ENCODE measurements at places on chromosomes 11 and 22.

- no peak for DNase-seq
Observed at GRCh38 chr11:57800444-57801182, 39.0 kb downstream of the CTNND1 start.

DNA sequence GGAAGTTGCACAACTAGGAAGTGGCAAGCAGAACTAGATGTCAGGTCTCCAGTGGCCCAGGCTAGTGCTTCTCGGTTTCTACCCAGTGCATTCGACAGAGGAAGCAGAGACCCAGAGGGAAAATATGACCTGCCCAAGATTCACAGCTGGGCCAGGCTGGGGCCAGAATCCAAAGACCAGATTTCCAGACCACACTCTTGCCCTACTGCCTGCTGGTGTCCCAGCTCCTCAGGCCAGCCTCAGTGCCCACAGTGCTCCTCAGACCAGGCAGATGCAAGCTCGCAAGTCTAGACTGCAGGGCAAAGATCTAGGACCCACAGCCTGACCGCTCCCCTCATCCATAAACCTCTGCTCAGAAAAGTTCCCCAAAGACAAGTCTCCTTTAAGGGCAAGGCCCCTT, 262.6 kb downstream of the BUD13 start:
- DNase-seq = no peak

- no peak for DNase-seq
Observed at GRCh38 chr11:58152781-58153180, 27.5 kb upstream of the OR9I1 start.

GRCh38 chr11:27618281-27618915, 81.9 kb downstream of the BDNF start:
- DNase-seq = no peak

GRCh38 chr11:86064220-86064803, 4.6 kb downstream of the PICALM start:
- no peak for DNase-seq

DNA sequence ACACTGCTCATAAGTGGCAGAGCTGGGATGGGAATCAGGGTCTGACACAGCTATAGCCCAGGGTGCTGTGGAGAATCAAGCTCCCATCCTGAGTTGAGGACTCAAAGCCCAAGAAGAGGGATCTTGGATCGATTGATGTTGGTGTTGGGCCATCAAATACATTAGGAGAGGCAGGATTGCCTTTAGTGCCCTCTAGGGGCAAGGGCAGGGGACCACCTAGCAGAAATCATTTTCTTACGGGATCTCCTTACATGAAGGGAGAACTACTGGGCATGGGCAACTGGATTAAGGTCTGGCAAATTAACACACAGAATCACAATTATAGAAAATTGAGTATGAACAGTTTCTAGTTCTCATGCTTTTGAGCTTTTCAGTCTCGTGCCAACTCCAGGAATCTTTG, 24.9 kb upstream of the EMSY start:
- DNase-seq = no peak

- no peak for DNase-seq
Observed at GRCh38 chr22:40714499-40715337, 35.4 kb downstream of the MCHR1 start.

DNA sequence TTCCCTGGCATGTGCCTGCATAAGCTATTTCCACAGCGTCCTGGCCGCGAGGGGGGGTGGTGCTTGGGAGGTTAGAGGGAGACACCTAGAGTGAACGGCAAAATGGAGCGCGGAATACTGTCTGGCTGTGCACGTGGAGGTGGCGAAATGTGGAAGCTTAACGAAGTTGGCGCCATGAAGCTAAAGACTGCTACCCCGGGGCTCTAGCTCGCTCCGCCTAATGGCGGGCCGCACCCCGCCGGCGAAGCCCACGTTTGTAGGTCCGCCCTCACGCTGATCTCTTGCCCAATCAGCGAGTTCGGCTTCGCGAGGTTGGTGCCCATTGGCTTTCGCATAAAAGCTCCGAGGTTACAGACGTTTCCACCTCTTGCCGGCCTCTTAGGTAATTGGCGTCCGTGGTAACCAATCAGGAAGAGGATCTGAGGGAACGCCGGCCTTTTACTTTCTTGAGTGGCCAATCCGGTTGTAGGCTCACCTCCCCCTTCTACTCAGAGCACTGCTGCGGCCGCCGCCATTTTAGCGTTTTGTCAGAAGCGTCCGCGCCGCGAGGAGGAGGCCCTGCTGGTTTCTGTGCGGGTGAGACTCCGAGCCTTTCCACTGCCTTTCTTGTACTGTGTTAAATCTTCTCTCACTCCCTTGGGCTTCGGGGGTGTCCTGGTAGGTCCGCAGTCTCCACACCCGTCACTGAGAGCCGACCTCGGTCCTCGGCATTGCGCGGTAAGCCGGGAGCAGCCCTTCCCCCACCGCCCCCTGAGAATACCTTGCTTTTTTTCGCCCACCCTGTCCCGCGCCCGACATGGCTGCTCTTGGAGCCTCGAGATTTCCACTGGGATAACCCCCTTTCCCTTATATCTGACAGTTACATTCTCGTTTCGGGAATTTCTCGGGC, at the start of gene RBM4:
TSS of gene RBM4 (plus strand) at position 527 of the 889 bp plus-strand sequence. CDS start 1,009 bp downstream, outside the sequence.
- peak; percentile 96 for DNase-seq

DNA sequence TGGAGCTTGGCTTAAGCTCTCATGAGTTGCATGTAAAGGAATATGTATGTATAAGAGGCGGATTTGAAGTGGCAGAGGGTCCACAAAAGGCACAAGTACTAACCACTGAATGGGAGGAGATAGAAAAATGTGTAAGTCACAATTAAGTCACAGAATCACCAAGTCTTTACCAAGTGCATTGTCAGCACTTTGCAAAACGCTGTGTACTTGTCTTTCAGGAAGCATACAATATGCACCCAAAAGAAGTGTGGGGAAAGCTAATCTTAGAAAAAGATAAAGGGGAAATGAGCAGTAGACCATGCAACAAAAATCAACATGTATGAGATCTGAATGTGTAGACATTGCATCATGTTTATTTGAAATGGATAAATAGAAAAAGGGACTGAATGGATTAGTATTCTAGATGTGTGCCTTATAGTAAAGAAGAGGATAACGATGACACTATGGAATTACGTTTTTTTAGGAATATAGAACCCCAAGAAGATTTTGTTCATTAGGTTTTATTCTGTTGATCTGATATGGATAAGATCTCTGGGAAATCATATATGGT, 4.5 kb downstream of the CNTF start:
- DNase-seq = no peak

DNA sequence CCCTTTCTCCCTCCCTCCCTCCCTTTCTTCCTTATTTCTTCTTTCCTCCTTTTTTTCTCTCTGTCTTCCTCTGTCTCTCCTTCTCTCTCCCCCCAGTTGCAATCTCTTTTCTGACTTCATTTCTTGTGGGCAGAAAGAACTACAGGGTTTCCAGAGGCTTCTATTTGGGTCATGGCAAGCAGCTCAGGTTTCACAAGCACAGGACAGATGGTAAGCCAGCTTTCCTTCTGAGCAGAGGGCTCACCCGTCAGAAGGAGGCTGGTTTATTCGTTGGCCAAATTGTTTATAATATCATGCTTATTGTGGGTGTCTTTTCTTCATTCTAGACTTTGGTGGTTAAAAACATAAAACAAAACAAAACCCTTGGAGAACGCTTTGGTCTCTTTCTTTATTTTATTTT, 58.9 kb upstream of the CLMP start:
- no peak for DNase-seq

DNA sequence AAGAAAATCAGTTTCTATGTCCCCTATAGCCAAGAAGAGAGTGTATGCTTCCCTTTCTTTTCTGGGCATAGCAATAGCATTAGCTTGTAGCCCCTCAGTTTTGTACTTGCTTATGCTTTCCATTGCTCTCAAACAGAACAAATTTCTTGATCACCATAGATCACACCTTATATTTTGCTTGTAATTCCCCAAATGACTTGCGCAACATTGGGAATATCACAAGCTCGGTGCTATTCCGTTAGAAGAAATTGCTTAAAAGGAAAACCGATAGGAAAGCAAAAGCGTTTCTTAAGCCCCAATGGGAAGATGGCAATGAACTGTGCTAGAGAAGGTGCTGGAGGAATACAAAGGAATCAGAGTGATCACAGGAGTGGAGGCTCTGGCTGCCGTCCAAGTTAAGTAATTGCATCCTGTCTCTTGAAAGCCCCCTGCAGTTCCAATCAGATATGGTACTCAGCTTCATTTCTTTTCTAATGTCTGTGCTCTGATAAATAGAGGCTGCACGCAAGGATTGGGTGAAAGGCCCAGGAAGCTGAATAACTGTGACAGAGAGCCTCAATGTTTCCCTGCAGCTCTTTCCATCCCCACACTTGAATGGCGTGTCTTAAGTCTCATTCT, 182.1 kb upstream of the KIRREL3 start:
- DNase-seq = no peak

- DNase-seq = no peak
Observed at GRCh38 chr11:95544095-95544856, 245.3 kb downstream of the FAM76B start.

DNA sequence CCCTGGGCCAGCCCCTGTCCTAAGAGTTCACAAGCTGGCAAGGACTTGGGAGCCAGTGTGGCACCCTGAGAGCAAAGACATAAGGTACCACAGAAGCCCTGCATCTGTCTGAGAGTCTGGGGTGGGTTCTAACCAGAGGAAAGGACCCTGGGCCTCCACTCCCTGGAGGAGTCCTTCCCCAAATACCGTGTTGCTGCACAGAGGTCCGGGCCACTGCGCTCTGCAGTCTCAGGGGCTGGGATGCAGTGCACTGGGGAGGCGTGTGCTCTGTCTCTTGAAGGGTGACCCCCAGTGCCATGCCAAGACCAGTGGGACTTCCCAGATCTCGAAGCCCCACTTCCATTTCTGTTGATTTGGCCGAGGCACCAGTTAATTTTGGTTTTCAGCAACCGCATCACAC, 4.3 kb upstream of the SH3BP1 start:
- no peak for DNase-seq

DNA sequence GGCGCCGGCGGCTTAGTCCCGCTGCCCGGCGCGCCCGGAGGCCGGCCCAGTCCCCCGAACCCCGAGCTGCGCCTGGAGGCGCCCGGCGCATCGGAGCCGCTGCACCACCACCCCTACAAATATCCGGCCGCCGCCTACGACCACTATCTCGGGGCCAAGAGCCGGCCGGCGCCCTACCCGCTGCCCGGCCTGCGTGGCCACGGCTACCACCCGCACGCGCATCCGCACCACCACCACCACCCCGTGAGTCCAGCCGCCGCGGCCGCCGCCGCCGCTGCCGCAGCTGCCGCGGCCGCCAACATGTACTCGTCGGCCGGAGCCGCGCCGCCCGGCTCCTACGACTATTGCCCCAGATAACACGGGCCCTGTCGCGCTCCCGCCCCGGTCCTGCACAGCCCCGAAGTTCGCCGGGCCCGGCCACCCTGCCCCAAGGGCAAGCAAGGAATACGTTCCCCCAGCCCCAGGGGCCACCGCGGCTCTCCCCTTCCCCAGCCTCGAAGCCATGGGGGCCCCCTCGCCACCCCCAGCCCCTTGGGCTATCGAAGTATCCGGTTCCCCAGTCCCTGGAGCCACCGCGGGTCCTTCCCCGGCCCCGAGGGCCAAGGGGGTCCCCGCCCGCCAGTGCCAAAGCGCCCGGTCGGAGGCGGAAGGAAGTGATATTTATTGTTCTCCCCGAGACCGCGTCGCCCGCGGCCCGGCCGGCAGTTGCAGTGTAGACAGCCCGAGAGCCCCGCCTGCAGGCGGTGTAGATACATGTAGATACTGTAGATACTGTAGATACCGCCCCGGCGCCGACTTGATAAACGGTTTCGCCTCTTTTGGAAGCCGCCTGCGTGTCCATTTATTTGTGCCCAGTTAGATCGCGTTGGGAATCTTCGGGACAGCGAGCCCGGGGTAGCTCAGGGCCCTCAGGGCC, 6.2 kb downstream of the TBX1 start:
- DNase-seq = no peak

DNA sequence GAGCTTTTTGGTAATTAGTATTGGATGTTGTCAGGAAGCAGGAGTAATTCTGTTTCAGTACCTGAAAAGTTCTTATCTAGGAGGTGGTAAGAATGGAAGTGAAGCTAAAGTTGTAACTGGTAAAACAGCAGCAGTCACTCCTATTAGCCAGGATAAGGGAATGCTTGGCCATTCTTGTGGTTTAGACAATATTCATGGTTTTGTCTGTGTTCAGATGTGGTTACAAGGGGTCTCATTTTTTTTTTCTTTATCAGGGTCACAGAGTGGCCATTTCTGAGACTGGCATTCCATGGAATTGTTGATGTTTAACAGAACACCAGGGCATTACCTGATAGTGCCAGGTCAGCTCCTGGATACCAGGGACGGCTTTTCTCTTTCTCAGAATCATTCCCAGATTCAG, 23.8 kb downstream of the TAF1D start:
- DNase-seq = no peak

- DNase-seq = no peak
Observed at GRCh38 chr11:7591107-7591894, 77.5 kb downstream of the PPFIBP2 start.

GRCh38 chr11:12696911-12697581, 22.8 kb downstream of the TEAD1 start:
- no peak for DNase-seq

DNA sequence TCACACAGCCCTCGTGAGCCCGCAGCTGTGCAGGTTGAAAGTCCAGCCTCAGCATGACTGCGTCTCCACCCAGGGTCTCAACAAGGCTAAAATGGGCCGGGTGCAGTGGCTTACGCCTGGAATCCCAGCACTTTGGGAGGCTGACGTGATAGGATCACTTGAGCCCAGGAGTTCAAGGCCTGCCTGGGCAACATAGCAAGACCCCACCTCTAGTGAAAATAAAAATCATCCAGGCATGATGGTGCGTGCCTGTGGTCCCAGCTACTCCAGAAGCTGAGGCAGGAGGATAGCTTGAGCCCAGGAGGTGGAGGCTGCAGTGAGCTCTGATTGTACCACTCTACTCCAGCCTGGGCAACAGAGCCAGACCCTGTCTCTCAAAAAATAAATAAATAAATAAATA, 100.8 kb upstream of the PRR5 start:
- no peak for DNase-seq

DNA sequence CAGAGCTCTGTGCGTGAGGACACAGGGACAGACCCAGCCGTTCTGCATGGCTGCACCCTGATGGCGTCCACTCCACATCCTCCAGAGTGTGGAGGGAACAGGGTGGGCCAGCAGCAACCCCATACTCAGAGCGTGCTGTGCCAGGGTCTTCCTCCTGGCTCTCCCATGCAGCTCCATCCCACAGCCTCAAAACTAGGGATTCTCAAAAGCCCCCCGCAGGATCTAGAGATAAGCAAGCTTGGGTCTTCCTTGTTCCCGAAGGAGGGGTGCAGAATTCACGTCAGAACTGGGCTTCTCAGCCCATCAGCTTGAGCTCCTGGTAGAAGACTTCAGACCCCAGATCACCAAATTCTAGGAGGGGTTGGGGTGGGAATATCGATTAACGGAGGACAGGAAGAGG, 858.8 kb downstream of the TBC1D22A start:
- DNase-seq = no peak

DNA sequence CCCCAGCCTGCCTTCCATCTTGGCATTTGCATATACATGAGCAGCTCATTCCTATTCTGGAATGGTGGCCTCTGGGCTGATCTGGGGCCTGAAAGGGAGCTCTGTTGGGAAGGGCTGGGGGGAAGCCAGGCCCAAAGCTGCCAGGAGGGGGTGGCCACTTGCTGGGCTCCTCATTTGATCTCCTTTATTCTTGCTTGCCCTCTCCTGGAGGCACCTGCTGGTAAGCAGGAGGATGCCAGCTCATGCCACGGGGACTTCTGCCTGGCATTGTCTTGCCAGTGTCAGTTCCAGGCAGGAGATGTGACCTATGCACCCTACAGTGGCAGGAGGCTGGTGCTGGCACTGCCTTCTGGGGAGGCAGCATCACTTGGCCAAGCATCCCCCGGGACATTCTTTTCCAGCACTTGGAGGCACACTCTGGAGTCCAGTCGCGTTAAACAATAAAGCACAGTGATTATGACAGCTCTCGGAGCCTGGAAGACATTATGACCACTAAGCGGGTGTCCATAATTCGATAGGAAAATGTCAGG, 128.3 kb downstream of the NTM start:
- DNase-seq = no peak

GRCh38 chr11:128840137-128840536, 27.0 kb downstream of the KCNJ1 start:
- no peak for DNase-seq

Measured in NK-92 treated with Interleukin-12 subunit alpha and Interleukin-12 subunit beta, amount 100 ng/mL, for 24 hours (cell line).